Epithelial cell of esophagus (primary cell): ENCODE measurements at places on chromosomes 5 and 9.

GRCh38 chr5:115815693-115816225 is 700 bp downstream of the CDO1 start:
- no peak for DNase-seq

DNA sequence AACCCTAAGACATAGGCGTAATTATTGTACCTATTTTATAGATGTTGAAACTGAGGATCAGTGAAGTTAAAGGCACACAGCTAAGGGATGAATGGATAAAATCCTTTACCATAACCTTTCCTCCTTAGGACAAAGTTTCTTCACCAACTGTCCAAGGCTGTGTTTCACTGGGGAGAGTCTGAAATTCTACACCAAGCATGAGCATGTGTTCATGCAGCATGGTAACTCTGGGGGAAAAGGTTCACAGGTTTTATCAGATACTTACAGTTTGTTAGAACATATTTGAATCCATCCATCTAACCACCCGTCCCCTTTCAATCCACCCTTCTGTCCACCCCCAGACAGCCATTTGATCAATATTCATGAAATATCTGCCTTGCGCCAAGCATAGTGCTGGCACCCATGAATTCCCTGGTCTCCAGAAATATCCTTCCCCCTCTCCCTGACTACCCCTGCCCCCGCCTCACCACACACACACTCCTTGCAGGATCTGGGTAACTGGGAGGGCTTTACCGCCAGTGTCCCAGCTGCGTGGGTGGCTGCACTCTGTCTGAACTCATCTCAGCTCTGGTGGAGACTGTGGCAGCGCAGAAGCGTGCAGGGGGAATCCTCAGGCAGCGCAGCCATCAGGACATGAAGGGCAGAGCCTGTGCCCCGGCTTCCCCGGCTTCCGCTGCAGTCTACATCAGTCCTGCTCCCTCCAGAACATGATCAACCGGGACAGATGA is 6.3 kb upstream of the KCNIP1 start:
- DNase-seq, result no peak

DNA sequence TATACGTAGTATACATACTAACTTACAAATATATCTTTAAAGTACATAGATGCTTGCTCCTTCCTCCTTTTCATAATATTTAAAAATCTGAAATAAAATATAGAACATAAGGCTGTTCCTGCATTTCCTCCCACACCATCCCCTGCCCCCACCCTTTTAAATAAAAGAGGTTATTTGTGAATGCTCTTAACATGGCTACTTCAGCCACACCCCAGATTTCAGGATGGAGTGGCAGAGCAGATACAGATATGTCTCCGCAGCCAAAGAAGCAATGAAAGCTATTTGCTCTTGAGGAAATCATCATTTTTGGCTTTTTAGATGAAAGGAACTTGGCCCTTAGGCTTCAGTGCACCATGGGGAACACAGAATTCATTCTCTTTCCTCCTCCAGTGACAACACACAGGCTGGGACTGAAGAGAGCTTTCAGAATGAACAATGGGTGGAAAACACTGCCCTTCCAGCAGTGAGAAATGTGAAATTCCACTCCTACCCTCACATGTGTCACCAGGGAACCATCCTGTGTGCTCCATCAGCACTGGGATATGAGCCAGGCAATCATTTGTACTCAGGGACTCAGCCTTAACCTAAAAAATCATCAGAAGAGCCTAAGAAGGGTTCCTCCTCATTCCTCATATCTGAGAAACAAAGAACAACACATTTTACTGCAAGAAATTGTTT is 134.3 kb downstream of the PPP2R2B start:
- peak; percentile 4 for DNase-seq

DNA sequence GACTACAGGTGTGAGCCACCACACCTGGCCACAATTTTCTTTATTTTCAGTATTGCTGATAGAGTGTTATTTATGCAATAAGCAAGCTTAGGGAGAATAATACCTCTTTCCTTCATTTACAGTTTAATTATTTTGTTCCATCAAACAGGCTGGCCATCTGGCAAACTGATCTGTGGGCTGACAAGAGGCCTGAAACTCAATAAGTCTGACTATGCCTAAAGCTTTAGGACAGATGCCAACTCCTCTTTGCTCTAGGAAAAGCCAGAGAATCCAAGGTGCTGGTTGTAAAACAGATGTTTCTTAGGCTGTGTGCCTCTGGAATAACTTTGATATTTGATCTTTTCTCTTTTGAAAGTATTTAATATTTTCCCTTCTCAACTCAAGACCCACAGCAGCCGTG is 98.4 kb downstream of the TARS1 start:
- no peak for DNase-seq

DNA sequence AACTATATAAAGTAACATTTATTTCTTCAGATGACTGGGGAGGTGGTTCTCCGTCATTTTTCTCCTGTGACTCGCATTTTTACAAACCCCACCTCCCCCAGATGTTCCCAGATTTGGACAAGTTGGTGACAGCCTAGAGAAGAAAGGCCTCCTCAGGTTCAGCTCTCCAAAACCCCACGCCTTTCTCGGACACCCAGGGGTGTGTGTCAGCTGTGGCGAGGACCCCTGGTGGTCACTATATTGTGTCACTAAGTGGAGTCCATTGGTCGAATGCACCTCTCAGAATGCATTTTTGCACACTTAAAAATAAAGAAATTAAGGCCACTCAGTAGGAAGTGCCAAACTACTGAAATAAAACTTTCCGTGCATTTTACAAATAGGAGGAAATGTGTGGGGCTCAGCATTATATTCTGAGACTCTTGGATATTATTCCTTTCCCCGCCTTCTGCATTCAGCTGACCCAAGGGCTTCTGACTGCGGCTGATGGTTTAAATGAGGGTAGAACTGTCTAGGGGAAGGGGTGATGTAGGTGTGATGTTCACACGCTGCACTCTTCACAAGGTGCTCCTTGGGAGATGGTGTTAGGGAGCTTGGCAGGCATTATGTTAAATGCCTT is 47.6 kb downstream of the ACO1 start:
- peak; percentile 36 for DNase-seq

- DNase-seq, result no peak
These were observed 115.4 kb downstream of the ADRB2 start for GRCh38 chr5:148941810-148942209.

GRCh38 chr5:77893225-77893860 is 117.2 kb upstream of the TBCA start:
- peak; percentile 92 for DNase-seq

- DNase-seq, result no peak
These were observed 220.0 kb upstream of the NR4A3 start for GRCh38 chr9:99601571-99602111.

GRCh38 chr5:32360906-32361305 is 48.2 kb upstream of the MTMR12 start:
- DNase-seq, result no peak
